Ecto neural progenitor cell (in vitro differentiated cells): ENCODE measurements at places on chromosomes 13 and 19.

DNA sequence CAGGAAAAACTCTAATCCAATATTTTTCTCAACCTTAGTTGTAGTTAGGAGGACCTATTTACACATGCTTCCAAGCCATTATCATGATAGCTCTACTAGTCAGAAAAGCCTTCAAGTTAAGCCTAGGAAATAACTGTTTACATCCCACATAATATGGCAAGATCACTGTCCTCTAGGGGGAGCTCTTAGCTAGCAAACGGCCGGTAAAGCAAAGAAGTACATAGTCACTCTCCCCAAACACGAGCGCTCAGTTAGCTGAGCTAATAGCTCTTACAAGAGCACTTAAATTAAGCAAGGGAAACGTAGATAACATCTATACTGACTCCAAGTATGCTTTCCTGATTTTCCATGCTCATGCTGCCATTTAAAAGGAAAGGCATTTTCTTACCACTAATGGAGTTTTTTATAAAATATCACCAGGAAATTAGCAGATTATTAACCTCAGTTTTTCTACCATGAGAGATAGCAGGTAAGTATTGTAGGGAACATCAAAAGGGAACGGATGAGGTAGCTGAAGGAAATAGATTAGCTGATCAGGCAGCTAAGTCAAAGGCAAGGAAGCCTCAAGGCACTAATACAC is 100.6 kb upstream of the PABPC3 start:
- DNase-seq, result no peak

DNA sequence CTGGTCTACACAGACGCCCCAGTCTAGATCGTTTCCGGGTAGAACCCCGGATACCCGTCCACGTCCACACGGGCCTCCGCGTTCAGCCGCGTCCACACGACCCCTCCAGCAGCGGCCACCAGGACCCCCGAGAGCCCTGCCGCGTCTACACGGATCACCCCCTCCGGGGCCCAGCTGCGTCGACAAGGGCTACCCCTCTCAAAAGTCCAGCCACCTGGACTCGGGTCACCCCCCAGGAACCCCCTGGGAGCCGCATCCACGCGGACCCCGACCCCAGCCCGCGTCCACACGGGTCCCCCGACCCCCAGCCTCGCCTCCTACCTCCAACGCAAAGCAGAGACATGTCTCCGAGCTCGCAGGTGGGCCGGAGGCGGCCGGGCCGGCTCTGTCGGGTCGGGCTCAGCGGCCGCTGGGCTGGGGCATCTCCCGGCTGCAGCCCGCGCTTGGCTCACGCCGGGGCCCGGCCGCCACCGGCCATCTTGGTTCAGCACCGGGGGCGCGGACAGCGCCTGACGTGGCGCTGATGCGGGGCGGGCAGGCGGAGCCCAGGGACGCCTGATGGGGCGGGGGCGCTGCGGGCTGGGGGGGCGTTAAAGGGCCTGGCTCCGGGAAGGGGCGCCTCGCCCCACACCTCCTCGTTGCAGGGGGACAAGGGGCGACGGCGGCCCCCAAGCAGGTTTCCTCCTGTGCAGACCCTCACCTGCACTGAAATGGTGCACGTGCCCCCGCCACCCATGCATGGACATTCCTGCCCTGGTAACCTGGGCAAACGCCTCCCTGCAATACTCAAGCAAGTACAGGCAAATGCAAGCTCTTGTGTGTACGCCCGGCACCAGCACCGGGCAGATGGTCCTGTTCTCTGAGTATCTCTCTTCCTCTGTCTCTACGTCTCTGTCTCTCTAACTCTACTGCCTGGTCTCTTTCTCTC is at the start of gene UNC13A:
Gene UNC13A, minus strand, starts transcription at position 498 of the 928 bp plus-strand sequence. Its CDS starts 155 bp downstream, at position 343.
- peak; percentile 93 for DNase-seq

DNA sequence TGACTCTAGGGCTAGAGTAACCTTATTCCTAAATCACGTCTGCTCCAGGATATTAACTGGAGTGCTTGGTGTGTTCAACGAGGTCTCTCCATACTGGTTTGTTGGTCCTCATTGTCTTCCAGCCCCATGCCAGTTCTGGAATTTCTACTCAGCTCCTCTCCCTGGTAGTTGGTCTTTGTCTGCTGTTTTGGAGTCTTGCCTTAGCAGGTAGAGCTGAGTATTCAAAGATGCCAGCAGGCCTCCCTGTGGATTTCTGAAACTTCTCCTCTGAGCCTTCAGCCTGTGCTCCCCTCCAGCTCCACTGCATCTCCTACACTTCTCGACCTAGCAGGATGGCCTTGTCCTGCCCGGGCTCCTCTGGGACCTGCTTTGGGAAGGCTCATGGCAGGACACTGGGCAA is 25.5 kb downstream of the SOX1 start:
- DNase-seq, result no peak

DNA sequence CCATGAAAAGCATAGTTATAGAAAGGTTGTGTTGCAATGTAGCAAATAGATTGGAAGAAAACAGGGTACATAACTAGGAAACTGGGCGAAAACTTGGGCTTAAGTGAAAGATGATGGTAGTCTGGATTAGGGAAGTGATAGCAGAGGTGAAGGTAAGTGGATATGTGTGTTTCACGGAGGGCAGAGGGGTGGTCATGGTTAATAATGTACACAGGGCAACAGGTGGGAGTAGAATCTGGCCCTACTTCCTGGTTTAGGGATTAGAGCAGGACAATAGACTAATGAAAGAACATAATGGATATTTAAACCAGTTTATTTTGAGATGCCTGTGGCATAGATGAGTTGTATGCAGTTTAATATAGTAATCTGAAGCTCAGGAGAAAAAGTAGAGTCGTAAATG is 257.3 kb upstream of the SPRY2 start:
- DNase-seq, result no peak

GRCh38 chr13:43515531-43515930 is 271.2 kb downstream of the ENOX1 start:
- no peak for DNase-seq

DNA sequence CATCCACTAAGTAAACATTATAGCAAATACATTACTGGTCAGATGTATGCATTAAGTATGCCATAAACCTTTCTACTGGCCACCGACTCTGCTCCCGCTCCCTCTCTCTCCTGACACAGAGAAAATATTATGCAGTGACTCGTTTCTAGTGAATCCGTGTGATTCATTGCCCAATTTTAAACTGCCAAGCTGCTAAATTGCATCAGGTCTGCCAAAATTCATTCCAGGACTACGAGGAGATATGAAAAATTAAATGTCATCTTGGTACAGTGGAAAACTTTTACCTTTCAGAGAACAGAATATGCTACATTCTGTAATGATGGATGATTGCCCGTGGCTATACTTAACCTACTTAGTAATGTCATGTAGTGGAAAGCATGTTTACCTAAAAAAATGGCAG is 368.8 kb upstream of the TSHZ3 start:
- DNase-seq, result no peak

DNA sequence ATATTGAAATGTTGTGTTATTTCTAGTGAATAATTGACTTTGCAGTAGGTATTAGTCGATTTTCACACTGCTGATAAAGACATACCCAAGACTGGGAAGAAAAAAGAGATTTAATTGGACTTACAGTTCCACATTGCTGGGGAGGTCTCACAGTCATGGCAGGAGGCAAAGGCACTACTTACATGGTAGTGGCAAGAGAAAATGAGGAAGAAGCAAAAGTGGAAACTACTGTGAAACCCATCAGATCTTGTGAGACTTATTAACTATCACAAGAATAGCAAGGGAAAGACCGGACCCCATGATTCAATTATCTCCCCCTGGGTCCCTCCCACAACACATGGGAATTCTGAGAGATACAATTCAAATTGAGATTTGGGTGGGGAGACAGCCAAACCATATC is 9.9 kb upstream of the C5AR2 start:
- no peak for DNase-seq

DNA sequence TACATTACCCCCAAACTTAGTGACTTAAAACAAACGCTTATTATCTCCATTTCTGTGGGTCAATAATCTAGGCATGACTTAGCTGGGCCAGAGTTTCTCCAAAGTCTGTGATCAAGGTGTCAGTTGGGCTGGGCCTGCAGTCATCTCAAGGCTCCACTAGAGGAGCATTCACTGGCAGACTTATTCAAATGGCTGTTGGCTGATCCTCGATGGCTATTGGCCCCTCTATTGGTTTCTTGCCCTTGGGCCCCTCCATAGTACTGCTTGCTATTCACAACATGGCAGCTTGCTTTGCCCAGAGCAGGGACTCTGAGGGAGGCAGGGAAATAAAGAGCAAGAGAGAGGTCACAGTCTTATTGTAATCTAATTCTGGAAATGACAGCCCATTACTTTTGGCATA is 57.6 kb downstream of the RCBTB2 start:
- no peak for DNase-seq

DNA sequence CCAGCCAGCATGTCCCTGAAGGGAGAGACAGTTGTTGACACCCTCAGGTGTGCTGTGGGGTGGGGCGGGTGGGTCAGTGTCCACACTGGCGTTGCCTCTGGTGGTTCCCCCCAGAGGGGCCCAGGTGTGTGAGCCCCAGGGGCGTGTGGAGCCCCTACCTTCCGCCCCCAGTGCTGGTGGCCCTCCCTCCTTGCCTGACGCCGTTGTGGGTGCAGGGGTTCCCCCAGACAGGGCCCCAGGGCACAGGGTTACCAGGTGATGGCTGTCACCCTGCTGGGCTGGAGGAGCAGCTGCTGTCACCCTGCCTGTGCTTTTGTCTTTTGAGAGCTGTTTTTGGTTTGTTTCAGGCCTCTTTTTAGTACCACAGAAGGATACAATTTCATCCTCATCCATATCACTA is 27.2 kb downstream of the ATP4B start:
- DNase-seq, result no peak

GRCh38 chr19:39858541-39858940 is 12.4 kb upstream of the FBL start:
- DNase-seq, result peak; percentile 75

- no peak for DNase-seq
These were observed 10.7 kb upstream of the MCF2L start for GRCh38 chr13:112958127-112958989.

GRCh38 chr19:34925278-34925855 is 1.3 kb upstream of the ZNF30 start:
- DNase-seq, result no peak

DNA sequence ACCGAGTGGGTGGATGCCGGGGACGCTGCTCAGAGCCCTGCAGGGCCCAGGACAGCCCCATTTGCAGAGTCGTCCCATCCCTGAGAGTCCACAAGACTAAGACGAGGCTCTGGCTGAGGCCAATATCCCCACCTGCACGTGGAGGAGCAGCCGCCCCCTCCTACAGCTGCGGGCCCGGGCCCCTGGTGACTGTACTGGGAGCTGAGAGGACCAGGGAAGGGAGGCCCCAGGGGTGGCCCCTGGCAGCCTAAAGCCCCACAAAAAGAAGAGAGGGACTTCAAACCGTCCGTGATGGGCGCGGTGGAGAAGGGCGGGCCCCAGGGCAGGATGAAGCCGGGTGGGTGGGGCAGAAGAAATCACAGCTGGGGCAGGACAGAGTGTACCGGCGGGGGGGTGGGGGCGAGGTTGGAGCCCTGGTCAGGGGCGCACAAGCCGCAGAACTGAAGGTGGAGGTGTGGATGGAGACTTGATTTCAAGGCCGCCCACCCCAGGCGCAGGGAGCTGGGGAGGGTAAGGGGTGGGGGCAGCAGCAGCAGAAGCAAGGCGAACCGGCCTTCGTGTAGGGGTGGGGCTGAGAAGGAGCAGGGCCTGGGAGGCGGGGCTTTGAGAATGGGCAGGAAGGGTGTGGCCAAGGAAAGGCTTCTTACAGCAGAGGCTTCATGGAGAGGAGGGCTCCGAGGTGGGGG is 12.9 kb downstream of the CFD start:
- peak; percentile 75 for DNase-seq

- DNase-seq, result no peak
These were observed 189.5 kb upstream of the SLC10A2 start for GRCh38 chr13:103255587-103256301.

DNA sequence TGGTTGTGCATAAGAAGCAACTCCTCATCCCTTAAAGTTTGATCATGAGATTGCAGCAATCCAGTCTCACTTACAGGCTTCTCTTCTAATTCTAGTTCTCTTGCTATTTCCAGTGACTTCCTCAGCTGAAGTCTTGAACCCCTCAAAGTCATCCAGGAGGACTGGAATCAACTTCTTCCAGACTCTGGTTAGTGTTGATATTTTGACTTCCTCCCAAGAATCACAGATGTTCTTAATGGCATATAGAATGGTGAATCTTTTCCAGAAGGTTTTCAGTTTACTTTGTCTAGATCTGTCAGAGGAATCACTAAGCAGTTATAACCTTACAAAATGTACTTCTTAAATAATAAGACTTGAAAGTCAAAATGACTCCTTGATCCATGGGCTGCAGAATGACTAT is 81.3 kb upstream of the UBL3 start:
- no peak for DNase-seq

DNA sequence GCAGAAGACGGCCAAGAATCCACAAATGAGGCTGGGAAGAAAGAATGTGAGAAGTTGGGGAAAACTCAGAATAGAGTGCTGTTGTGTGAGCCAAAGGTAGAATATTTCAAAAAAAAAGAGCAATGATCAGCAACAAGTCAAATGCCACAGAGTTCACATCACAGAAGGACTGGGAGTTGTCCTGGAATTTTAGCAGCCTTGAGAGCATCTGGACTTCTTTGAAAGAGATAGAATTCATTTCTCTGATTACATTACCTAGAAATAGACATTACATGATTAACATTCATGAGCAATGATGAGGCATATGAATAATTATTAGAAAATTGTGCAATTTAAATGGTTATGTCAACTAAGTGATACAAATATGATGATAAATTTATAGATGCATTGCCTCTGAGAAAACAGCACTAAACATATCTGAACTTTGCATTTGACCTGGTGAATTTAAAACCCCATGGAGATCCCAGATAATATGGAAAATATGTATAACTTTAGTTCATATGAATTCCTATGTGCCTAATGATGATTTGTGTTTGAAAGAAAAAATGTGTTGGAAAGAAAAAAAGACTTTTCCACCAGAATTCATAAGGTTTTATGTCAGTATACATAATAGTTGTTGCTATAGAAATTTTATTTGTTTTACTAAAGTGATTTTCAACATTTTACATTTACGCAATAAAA is 186.2 kb downstream of the POSTN start:
- no peak for DNase-seq

GRCh38 chr13:98324105-98324504 is 147.0 kb upstream of the RNF113B start:
- DNase-seq, result no peak

- no peak for DNase-seq
These were observed 112.9 kb downstream of the TUBA3C start for GRCh38 chr13:19068691-19069090.

DNA sequence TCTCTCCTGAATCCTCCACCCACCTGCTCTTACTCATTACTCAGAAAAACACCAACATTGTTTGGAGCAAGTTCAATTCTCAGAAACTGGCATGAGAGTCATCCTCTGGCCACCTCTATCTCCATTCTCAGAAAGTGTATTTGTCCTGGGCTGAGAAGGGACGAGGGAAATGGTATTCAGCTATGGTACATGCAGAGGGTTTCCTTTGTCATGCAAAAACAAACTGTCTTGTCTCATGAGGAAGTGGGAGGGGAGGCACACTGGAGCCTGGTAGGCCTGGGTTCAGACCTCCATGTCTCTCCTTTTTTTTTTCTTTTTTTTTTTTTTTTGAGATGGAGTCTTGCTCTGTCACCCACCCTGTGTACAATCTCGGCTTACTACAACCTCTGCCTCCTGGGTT is 31.9 kb upstream of the LILRA2 start:
- DNase-seq, result no peak

GRCh38 chr19:55464039-55464661 is 401 bp downstream of the C19orf85 start:
- peak; percentile 48 for DNase-seq

GRCh38 chr13:27375686-27376326 is 48.6 kb upstream of the GTF3A start:
- peak; percentile 78 for DNase-seq
